ENCODE measurements at places on chromosomes 6 and 20.

GRCh38 chr20:62142252-62143080 is 728 bp downstream of the PSMA7 start:
- DNase-seq: no peak

GRCh38 chr6:3961581-3962215 is 112.5 kb downstream of the FAM50B start:
- DNase-seq: peak; percentile 35

GRCh38 chr6:117771403-117771802 is 96.1 kb downstream of the NUS1 start:
- DNase-seq: no peak

DNA sequence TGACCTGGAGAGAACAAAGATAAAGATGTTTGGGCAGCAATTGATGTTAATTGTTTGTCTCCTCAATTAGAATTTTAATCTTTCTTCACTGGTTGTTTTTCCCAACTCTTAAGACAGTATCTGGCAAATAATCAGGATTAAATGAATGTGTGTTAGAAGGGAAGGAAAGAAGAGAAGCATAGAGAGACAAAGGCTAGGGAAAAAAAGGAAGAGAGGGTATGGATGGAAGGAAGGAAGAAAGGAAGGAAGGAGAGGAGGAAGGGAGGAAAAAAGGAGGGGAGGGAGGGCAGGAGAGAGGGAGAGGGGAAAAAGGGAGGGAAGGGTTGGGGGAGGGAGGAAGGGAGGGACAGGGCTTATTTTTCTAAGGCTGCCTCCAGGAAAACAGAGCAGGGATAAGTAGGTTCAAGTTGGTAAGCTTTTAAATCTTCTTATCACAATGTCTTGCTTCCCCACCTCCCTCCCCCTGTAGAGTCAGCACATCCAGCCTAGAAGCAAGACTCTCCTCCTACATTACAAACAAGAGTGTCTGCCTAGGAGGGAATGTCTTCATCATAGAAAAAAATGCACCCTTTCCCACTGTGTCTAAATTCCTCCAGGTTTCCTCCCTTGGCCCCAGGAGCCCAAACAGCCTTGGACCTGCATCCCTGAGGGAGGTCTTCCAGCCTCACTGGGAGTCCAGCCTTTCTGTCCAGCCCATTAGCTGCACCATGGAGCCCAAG is 447.8 kb upstream of the JARID2 start:
- DNase-seq: peak; percentile 52

- DNase-seq: peak; percentile 38
Observed at GRCh38 chr6:146544616-146545182, 1.1 kb downstream of the RAB32 start.

GRCh38 chr6:13044390-13044789 is 283.9 kb downstream of the TBC1D7 start:
- DNase-seq: peak; percentile 28

GRCh38 chr20:4244700-4245485 is 229.5 kb upstream of the RNF24 start:
- DNase-seq: no peak

- no peak for DNase-seq
Observed at GRCh38 chr6:64497634-64498033, 862.0 kb downstream of the PHF3 start.

DNA sequence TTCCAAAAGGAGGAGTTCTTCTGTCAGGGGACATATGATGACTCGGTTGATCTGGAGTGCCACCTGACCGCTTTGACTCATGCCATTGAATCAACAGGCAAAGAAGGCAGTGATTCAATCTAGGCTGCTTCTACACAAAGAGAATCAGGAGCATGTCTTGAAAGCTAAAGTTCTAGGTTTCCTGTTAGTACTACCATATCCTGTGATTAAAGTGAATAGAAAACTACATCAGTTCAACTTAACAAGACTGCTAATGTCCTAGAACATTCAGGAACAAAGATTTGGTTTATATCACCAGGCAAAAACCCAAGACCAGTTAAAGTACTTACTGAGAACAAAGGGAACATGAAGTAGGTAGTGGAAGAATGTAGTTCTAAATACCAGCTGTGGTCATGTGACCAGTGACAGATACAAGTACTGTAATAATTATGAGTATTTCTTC is 216.8 kb upstream of the SGK1 start:
- DNase-seq: peak; percentile 62

DNA sequence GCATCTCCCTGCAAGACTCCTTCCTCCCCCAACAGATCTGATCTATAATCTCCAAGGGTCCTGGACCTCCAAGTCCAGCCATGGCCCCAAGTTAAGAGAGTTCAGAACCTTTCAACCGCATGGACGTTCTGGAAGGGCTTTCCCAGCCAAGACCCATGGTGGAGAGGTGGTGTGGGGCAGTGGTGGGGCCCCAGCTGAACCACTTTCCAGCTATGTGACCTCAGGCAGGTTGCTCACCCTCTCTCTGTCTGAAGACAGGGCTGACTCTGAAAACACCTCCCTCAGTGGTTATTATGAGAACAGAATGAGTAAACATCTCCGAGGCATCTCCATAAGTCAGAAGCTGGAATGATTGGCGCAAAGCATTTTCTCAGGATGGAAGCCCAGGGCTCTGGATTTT is 887 bp downstream of the CLPS start:
- DNase-seq: no peak

GRCh38 chr6:150153905-150154492 is 11.2 kb downstream of the PPP1R14C start:
- DNase-seq: no peak
